ENCODE measurements at places on chromosomes 1 and 21.

- DNase-seq: no peak
These were observed 428.6 kb downstream of the PTPRC start for GRCh38 chr1:199067483-199067882.

DNA sequence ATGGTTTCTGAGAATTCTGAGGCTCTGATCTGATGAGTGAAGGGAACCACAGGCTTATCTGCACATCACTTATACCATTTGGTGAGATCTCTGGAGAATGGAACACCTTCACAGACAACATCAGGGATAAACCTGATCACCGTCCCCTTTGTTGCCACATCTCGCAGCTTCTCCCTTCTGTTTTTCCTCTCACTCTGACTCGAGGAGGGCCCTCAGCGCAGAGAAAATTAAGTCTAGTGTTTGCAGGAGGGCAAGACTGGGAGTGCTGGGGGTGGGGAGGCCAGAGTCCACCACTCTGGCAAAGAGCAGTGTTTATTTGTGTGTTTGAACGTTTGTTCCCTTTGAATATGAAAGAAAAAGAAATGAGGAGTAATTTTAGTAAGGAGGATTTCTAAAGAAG is 29.0 kb upstream of the BATF3 start:
- no peak for DNase-seq

GRCh38 chr1:29290414-29290985 is 54.2 kb downstream of the PTPRU start:
- DNase-seq: no peak

GRCh38 chr1:177780096-177780700 is 189.7 kb downstream of the SEC16B start:
- no peak for DNase-seq

- no peak for DNase-seq
These were observed 497.9 kb upstream of the NEGR1 start for GRCh38 chr1:72780212-72780611.

- DNase-seq: no peak
These were observed 5.7 kb downstream of the ALG14 start for GRCh38 chr1:95067062-95067461.

- DNase-seq: no peak
These were observed 11.3 kb downstream of the NIPAL3 start for GRCh38 chr1:24426744-24427544.

DNA sequence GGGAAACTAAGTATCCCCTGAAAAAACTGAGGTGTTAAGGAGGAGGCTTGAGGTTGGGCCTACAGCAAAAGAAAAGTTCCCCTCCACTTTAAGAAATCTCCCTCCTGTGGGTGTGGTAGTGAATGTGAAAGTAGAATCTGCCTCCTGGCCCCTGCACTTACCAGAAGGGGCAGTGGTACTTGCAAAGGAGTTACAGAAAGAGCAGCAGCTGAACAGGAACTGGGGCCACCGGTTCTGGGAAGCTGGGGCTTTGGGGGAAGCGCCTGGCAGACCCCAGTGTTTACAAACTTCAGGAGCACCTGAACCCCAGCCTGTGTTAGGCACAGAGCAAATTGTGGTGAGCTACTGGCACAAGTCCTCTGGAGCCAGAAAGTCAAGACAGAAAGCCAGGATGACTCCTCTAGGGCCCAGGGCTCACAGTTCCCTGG is 250.2 kb upstream of the FGGY start:
- no peak for DNase-seq

DNA sequence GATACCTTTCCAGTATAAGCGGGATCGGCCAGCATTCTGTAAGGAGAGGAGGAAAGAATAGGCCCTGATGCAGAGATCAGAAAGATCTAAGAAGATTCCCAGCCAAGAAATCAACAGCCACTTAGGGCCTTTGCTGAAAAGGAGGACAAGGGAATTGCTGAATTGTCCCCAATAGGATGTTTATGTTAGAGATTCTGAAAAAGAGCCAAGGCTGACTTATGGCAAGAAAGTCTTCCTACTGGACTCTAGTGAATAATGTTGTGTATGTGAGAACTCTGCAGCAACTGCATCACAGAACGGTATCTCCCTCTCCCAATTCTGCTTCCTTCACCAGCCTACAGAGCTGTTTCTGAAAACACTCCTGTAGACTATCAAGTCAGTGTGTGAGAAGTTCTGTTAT is 298.0 kb upstream of the CXADR start:
- no peak for DNase-seq

DNA sequence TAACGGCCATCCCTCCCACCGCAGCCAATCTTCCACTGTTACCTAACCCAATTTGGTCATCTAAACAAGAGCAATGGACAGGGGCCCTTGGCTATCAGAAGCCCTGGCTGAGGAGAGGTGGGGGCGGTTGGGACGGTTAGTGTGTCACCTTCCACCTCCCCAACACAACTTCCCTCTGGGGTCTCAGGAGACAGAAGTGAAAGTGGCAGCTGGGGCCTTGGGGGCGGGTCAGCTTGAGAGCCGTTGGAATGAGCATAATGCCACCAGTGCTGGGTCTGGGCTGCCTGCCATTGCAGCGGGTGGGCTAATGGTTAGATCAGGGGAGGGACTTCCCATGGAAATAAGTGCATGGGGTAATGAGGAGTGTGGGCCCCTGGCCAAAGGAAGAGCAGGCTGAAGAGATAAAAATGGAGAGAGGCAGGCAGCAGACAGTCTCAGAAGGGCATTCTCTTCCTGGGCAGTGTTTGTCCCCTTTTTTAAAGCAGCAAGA is 7.9 kb downstream of the MEF2D start:
- DNase-seq: no peak

GRCh38 chr1:169931795-169932231 is 38.1 kb upstream of the SCYL3 start:
- DNase-seq: no peak

DNA sequence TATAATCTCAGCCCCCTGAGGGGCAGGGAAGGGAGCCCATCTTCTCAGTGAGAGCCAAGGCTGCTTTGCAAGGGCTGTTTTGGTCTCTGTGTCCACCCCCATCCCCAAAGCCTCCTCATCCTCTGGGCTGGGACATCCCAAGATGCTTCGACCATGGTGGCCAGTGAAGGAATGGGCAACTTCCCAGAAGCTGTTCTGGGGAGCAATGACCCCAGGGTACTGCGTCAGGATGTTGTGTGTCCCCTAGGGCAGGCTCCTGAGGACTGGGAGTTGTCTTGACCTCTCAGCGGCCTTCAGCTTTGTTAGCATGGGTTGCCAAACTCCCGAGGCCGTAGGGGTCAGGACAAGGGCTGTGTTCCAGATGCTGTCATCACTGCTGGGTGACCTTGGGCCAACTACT is 238.4 kb upstream of the POU3F1 start:
- no peak for DNase-seq

DNA sequence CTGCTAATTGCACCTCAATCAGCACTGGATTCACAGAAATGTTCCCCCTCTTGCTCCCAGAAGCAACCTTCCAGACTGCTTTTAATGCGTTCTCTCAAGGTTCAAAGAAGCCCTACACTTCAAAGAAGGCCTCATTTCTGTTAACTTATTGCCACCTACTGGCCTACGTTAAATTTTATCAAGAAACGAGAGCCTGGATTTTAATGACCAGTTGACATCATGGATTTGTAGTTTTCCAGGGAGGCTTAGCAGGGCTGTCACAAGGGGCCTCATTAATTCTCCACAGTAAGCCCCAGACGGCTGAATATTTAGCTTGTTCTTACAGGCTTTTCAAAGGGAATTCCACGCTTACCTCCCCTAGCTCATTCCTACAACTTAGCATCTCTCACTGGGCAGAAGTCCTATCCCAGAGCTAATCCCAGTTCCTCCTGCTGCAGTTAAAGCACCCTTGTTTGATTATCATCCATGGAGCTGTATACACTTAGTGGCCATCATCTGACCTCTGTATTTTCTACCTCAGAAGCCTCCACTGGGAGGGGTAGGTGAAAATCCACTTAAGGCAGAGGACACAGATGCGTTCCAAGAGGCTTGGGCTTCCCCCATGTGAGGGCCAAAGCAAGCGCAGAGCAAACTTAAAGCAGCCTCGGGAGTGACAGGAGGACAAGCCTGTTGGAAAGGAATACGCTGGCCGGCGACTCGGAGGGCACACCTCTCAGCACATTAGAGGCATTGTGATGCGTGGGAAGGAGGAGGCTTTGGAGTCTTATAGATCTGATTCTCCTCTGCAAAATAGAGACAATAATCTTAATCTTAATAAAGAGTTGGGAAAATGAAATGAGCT is 32.2 kb upstream of the CYP4X1 start:
- no peak for DNase-seq

DNA sequence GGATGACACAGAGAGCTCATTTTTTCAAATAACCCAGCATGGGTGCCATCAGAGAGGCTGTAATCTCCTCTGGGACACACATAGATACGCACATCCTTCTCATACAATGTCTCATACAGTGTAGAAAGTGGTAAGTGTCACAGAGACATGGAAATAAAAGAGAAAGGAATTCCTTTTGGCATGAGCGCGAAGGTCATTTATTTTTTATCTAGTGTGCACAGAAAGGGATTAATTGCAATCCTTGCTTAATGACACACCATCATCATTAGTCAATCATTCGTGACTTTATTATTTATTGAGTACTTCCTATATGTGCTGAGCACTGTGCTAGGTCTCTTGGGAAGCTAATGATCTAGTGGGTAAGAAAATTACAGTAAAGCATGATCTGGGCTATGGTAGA is 5.0 kb downstream of the ZSCAN20 start:
- DNase-seq: no peak

- DNase-seq: no peak
These were observed 131.7 kb downstream of the TMEM53 start for GRCh38 chr1:44542420-44543063.

DNA sequence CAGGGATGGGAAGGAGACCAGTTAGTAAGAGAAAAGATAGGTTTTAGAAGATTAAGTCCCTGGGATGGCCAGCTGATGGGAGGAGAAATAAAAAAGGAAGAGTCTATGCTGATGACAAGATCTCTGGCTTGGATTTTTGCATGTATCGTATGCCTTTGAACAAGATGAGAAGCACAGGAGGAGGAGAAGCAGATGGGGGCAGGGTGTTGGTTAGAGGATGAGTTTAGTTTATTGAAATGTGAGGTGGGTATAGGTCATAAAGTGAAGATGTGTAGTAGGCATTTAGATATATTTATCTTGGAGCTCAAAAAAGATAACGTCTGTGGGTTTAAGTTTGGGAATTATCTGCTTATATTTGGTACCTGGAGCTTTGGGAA is 1.4 kb downstream of the TIPRL start:
- DNase-seq: no peak

DNA sequence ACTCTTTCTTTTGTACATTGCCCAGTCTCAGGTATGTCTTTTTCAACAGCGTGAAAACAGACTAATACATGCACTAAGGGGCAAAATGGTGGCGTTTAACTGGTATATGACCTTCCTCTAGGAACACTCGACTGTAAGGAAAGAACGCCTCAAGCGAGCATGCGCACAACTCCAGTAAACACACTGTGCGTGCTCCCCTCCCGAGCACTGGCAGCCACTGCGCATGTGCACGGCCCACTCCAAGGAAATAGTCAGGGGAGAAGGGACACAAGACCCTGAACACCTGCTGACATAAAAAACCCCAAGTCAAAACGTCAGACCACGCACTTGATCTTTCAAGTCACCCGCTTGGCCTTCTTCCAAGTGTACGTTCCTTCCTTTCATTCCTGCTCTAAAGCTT is 173.5 kb downstream of the NPHP4 start:
- DNase-seq: no peak

GRCh38 chr1:61752921-61753389 is 10.7 kb downstream of the PATJ start:
- no peak for DNase-seq

GRCh38 chr1:84698151-84699110 is 8.2 kb upstream of the SSX2IP start:
- no peak for DNase-seq

DNA sequence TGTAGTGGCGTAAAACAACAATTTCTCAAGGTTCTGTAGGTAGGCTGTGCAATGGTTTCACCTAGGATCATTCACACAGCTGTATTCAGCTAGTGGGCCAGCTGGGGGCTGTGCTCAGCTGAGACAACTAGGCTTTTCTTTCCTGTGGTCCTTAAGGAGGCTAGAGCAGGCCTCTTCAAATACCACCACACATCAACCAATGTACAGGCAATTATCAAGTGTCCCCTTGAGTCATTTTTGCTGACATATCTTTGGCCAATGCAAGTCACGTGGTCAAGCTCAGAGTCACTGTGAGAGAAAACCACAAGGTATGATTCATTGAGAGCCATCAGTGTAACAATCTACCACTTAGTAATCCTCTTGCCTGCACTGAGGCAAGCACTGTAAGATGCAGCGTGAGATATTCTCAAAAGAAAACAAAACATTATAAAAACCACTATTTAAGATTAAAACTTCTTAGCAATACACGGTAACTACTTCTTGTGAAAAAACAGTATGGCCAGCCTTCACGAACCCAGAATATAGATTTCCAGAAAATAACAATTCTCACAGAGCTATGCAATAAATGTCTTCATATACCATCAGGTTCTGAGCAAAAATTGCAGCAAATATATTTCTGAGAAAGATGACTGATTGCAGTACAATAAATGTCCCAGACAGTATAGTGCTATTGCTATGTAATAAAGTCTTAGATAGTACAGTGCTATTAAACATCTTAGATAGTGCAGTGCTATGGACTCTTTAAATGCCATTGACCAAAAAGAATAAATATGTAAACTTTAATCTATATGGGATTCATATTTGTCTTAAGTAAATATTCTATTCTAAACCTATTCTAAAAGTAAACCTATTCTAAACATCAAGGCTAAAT is 55.3 kb downstream of the NME7 start:
- no peak for DNase-seq

DNA sequence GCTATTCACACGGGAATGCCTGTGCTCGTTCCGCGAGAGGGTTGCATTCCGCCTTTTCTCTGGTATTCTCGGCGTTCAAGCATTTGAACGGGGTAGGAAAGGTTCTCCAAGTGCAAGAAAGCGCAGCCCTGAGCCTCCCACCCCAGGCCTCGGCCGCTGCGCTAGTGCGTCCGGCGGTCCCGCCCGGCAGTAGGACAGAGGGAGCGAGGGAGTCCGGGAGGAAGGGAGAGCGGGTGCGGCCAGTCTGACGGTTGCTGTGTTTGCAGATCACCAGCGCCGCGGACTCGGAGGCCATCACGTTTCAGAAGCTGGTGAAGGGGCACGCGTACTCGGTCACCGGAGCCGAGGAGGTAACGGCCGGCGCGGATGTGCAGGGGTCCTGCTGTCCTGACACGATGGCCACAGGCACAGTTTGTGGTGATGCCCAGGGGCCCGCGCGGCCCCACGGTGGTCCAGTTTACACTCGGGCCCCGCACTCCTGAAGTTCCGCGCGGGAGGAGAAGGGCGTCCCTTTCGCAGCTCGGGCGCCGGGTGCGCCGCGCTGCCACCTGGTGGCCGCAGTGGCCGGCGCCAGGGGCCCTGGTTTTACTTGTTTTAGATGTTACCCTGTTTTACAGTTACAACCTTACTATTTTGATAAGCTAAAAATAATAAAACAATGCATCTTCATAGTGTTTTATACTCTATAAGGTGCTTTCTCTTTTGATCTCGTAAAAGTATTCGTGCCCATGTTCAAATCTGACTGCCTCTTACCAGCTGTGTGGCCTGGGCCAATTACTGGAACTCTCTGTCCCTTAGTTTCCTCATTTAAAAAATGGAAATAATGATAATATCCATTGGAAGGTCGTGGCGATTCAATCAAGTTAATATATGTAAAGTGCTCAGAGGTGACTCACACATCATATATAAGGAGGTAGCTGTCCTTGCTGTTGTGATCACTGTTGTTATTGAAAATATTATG is 36.7 kb downstream of the CAPN2 start:
- DNase-seq: peak; percentile 52
